ENCODE measurements at places on chromosomes 11 and 22.

- DNase-seq = no peak
Measured at GRCh38 chr11:31651208-31651607, 141.6 kb downstream of the ELP4 start.

GRCh38 chr11:12293486-12293885 is 83.9 kb upstream of the PARVA start:
- no peak for DNase-seq

DNA sequence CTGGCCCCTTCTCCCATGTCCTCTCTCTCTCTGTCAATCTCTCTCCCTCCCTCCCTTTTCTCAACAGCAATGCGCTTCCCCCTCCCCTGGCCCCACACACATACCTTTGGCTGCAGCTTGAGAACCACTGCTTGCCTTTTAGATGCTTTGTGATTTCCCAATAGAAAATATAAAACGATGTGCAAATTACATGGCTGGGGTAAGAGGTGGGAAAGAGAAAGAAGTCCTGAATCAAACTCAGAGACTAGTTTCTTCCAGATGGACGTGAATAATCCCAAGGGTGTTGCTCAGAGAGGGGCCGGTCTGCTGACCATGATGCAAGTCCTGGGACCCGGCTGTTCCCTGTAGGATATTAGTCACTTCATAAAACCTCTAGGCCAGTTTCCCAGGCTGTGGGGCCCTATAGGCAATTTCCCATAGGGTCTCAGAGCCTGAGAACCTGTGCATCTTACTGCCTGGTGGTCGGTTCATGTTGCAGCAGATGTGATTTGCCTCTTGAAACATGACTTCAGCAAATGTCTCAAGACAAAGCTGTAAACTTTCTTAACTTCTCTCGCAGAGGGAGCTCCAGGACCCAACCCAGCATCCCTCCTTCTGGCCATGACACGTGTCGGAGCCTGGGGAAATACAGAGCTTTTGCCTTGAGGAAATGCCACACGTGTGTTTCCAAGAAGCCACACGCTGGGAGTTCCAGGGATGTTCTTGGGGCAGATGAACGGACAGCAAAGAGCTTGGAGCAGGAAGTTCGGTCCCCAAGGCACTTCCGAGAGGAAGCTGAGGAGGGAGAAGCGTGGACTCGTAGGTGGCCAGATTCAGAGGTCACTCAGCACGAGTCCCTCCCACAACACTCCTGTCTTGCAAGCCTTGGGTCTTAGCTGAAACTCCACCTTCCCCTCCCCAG is 34.5 kb upstream of the ETS1 start:
- peak; percentile 73 for DNase-seq

DNA sequence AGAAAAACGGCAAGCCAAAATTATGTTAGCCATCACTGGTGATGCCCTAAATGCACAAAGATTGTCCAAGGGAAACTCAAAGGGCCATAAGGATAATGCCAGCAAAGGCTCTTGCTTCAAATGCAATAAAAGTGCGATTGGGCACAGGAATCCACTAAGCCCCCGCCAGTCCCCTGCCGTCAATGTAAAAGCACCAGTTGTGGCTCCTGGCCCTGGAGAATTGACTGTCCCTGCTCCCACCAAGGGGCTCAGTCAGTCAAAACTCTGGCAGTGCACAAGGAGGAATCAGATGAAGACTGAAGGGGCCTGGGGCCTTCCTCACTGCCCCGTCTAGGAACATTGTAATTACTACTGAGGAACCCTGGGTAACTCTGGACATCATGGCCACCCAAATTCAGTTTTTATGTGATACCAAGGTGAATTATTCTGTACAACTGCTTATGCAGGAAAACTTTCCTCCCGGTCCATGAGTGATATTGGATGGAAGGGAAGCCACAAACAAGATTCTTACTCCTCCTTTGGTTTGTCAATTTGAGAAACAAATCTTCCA is 85.6 kb downstream of the PIWIL4 start:
- no peak for DNase-seq

GRCh38 chr11:114562166-114562916 is 2.7 kb upstream of the NXPE1 start:
- no peak for DNase-seq

DNA sequence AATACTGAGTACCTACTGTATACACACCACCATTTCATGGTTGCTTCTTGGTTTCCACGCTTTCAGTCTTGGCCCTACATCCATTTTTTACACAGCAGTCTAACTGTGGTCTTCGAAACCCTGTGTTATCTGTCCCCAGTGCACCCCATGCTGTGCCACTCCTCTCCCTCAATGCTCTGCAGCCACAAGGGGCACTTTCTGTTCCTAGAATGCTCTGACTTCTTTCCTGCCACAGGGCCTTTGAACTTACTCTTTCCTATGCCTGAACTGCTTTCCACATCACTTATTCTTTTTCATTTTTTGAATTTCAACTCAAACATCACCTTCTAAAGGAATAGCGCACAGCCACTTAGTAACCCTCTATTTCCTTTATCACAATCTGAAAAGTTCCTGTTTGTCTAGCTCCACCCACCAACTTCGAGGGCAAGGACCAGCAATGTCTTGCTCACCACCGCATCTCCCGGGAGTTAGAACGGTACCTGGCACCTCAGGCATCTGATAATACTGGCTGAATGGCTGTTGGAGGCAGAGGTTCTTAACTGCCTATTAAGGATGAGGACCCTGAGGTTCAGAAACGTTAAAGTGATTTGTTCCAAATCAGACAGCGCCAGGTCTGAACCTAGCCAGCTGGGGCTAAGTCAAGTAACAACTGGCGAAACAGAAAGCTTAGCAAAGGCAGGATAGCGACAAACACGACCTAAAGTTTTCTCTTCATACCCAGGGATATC is 568 bp downstream of the ALG8 start:
- DNase-seq = no peak

DNA sequence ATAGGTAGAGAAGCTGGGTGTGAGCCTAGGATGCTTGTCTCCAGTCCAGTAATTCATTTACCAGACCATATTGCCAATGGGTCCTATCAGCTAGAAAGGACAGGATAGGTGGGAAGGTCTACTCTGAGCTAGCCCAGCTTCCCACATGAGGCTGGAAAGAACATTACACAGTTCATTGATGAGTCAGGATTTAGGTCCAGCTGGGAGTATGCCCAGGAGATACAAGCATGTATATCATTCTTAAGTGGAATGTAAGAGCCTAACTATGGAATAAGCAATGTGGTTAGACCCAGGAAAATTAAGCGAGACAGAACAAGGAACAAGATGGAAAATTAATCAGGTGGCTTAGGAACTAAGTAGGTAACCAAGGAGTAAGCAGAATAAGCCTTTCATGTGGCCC is 59.0 kb upstream of the TBCEL start:
- DNase-seq = no peak

DNA sequence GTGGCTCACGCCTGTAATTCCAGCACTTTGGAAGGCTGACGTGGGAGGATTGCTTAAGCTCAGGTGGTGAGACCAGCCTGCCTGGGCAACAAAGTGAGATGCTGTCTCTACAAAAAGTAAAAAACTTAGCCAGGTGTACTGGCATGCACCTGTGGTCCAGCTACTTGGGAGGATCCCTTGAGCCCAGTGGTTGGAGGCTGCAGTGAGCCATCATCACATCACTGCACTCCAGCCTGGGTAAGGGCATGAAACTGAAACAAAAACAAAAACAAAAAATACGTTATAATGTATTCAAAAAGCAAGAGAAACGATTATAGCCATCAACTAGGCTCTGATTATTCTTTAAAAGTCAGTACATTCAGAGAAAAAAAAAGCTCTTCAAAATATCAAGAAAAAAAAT is 62.5 kb downstream of the TCF20 start:
- no peak for DNase-seq

GRCh38 chr11:603154-603553 is 12.6 kb downstream of the IRF7 start:
- DNase-seq = no peak

GRCh38 chr11:8018484-8019313 is 31.6 kb downstream of the EIF3F start:
- peak; percentile 75 for DNase-seq

DNA sequence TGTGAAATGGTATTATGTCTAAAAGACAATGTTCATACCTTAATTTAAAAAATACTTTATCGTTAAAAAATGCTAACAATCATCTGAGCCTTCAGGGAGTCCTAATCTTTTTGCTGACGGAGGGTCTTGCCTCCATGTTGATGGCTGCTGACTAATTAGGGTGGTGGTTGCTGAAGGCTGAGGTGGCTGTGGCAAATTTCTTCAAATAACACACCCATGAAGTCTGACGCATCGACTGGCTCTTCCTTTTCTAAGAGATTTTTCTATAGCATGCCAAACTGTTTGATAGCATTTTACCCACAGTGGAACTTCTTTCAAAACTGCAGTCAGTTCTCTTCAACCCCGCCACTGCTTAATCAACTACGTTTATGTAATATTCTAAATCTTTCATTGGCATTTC is 33.6 kb downstream of the TCF20 start:
- DNase-seq = no peak

DNA sequence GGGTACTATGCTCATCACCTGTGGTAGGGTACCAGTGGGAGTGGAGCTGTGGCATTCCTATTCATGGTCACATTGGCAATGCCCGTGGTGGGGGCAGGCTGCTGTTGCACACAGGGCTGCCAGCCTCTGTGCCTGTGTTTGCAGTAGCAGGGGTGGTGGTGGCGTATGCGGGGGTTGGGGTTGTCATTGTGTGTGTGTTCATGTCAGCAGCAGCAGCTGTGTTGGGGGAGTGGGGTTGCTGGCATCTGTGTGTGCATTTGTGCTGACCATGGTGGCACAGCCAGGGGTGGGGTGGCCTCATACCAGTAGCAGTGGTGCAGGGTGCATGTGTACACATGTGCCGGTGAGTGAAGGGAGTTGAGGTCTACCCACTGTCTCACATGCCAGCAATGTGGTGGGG is 34.4 kb downstream of the TMEM225 start:
- no peak for DNase-seq

DNA sequence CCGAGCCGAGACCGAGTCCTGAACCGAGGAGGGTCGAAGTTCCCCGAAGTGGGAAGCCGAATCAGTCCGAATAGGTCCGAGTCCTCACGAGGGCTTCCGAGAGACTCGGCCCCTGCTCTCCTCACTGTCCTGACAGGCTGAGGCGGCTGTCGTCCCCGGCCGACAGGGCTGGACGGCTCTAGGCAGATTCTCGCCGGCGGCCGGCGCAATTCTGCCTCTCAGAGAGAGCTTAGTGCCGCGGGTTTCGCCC is 191 bp upstream of the DEAF1 start:
- DNase-seq = no peak

DNA sequence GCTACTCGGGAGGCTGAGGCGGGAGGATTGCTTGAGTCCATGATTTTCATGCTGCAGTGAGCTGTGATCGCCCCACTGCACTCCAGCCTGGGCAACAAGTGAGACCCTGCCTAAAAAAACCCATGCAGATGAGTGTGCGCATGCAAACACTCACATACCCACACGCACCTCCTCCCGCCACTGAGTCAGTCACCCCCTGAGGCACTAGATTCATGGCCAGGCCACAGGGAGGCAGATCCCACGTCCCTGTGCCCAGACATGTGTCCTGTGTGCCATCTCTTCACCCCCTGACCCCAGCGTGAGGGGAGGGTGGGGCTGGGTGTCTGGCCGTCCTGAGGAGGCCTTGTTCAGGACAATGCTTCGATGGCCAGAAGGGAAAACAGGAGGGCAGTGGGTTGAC is 15.5 kb downstream of the RELT start:
- DNase-seq = no peak

DNA sequence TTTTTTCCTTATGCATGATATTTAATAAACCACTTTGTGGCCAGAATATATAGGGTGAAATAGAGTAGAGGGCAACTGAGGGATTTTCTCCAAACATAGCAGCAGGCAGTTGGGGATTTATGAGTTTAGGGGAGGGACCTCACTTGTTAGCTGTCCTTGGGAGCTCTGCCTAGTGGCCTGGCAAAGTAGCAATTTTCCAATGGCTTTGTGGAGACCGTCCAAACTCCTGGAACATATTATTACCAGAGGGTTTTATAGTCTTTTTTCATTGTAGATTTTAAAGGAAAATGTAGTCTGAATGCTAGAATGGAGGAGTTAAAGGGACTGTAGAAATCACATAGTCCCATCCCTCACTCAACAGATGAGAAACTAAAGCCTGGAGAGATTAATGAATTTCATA is 32.3 kb downstream of the AMOTL1 start:
- peak; percentile 60 for DNase-seq

DNA sequence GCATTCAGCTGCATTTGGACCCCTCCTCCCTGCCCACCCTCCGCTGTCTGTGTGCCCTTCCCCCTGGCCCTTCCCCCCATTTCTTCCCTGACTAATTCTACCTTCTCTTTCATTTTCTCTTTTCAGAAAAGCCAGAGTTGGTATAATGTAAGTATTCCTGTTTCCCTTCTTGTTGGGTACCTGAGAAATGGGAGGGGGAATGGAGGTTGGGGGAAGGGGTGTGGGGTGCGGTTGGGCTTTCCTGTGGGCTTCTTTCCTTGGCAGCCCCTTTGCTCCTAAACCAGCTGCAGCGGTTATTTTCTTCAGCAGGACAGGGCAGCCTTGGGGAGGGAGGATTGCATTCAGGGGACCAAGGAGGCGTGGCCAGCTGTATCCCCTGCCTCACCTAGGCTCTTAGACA is 70.2 kb downstream of the SCN3B start:
- DNase-seq = no peak

DNA sequence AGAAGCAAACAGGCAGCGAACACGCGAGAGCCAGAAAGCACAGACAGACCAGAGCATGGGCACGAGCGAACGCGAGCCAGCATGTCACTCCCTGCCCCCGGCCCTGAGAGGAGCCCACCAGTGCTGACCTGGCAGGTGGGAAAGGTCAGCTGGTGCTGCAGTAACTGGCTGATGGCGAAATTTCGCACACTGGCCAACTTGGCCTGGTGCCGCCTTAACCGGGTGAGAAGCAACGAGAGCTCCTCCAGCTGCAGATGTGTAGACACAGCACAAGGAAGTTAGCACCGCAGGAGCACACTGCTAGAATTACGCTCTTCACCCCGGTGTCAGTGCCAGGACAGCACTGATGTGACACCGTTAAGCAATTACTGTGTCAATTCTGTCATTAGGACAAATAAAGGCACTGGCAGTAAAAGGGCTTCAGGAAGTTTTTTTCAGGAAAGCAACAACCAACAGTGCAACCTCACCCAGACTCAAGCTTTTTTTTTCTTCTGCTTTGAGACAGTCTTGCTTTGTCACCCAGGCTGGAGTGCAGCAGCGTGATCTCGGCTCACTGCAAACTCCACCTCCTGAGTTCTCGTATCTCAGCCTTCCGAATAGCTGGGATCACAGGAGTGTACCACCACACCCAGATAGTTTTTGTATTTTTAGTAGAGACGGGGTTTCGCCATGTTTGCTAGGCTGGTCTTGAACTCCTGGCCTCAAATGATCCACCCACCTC is 76.8 kb downstream of the C11orf58 start:
- peak; percentile 48 for DNase-seq

GRCh38 chr11:131893103-131893890 is 522.9 kb downstream of the NTM start:
- no peak for DNase-seq

DNA sequence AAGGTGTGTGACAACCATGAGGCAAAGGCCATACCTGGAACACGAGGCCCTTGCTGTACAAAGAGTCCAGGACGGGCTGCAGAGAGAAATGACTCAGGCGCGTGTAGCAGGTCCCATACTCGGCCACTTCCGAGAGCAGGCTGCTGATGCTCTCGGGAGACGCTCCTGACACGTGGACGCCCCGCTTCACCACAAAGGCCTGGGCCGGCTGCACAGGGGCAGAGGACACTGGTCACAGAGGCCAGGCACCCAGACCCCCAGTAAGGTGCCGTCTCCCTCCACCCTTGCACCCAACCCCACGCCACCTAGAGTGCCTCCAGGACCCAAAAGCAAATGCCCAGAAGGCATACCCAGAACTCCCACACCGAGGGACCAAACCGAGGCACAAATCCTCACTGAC is 15.5 kb downstream of the TUBGCP6 start:
- no peak for DNase-seq

Data from heart right ventricle (tissue), 16 donors.